SK-N-DZ (cell line): ENCODE measurements at places on chromosomes 7 and 10.

- DNase-seq: no peak
Measured at GRCh38 chr10:25747084-25747483, 186.9 kb upstream of the MYO3A start.

DNA sequence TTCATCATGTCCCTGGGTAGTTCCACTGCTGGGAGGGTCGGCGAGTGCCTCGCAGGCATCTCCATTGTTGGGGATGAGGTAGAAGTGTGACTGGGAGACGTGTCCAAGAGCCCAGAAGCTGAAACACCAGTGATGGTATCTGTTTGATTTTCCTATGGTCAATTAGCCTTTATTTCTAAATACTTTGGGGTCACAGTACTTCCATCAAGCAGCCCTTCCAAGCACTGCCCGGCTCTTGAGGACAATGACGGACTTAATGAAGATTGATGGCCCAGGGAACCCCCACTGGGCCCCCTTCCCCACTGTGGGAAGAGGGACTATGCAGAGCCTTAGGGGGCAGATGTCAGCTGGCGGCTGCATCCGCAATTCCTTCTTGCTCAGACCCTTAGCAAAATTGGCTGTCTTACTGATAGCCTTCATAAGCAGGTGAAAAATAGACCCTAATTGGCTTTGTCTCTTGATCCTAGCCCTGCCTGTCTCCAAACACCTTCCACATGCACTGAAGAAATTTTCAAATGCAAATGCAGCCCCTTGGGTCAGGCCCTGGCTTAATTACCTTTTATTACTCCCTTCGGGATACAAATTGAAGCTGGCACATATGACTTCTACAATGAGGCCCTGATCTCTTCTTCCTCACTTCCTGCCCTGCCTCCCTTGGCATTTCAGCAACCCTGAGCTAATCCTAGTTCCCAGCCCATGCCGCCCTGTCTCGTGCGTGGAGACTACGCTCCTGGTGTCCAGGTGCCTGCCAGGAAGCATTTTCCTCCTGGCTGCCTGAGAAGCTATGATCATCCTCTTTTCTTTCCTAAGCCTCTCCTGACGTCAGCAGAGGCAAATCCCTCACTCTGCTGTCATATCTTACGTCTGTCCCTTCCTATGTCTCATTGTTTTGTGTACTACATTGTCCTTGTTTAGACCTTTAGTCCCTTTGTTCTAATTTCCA is 124.5 kb upstream of the GDF10 start:
- no peak for DNase-seq

DNA sequence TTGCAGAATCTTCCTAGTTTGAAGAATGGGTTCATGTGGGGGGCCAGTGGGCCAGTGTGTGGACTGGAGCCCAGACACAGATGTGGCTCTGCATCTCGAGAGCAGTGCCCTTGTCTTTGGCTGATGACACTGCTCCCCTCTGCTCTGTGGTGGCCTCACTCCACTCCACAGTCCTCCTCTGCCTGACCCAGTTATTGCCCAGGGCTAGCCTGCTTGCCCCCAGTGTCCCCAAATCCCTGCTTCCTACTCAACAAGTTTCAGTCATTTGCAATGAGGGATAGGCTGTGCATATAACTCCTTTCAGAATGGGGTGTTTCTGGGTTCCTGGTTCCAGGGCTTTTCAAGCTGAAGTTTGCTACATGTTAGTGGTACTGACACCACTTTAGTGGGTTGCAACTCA is 177.5 kb downstream of the SNX10 start:
- DNase-seq: no peak

DNA sequence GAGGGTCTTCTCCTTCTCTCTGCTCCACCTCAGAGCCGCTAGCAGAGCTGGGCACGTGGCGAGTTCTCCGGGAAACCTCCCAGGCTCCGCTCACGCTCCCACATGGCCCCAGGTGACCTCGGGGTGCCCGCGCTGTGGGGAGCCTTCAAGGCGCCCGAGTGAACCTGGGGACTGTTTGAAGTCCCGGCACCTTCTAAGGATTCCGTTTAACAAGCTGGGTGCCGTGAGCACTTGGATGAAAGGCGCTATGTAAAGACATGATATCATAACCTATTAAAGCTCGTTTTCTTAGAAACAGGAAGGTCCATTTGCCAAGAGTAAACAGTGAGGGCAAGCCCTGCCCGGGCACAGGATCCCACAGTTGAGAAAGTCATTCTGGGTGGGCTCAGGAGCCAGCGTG is 15.8 kb upstream of the MYL10 start:
- no peak for DNase-seq

- no peak for DNase-seq
Measured at GRCh38 chr7:128210590-128211570, 30.2 kb upstream of the LEP start.

- DNase-seq: peak; percentile 60
Measured at GRCh38 chr10:8032558-8032957, 21.9 kb upstream of the GATA3 start.
